ENCODE measurements at places on chromosomes 1 and 21.
A peak's percentile ranks its signal among the peaks of the same experiment; 100 is the strongest.

DNA sequence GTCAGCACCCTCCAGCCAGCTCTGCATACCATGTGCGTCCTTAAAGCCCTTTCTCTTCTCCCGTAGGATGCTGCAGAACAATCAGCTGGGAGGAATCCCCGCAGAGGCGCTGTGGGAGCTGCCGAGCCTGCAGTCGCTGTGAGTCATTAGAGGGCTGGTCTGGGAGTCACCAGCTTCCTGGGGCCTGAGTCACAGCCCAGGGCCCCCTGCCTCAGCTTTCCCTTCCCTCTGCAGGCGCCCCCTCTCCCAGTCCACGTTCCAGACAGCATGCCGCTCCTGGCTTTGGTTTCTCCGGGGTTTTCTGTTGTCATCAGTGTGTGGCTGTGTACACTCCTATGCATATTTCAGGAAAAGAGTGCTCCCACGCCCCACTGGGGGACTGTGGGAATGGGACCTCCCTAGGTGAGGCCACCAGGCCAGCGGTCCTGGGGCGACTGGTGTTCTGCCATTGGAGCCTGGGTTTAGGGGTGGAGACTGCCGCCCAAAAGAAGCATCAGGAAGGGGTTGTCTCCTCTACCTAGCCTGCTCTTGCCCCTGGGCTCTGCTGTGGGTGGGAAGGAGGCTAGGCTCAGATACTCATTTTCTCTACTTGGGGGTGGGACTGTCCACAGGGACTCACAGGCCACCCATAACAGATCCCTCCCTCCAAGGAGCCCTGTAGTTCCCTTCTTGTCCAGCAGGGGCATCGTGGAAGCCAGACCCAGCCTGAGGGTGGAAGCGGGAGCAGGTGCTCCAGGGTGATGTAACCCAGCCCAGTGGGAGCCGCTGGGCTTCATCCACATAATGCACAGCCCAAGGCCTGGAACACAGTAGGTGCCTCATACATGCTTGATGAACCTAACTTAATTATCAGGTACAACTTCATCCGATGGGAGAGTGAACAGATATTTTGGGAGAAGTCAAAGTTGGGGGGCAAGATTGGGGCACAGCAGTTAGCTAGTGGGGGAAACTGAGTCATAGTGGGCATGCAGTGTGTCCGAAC lies 42.5 kb downstream of the LGR6 start:
- DNase-seq: no peak

- DNase-seq: no peak
Observed at GRCh38 chr1:159936273-159936904, 9.0 kb downstream of the IGSF9 start.

DNA sequence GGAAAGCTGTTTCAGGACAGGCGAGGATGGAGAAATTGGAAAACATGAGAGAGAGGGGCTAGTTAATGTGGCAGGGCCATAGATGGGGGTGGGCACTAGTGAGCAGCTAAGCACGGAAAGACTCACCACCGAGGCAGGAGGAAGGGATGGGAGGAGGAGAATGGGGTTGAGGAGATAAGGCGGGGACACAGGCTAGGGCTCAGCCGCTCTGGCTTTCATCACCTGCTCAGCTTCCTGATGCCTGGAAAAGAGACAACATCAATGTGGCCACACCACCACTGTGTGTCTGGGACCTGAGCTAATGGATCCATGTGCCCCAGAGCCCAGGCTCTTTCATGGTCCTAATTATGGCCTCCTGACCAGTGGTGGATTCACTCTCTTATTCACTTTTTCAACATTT lies 27.6 kb downstream of the PMVK start:
- no peak for DNase-seq

GRCh38 chr1:62539028-62539447 lies 58.3 kb upstream of the ANGPTL3 start:
- DNase-seq: no peak

GRCh38 chr1:1616045-1616790 lies 918 bp downstream of the MIB2 start:
- peak; percentile 11 for DNase-seq

DNA sequence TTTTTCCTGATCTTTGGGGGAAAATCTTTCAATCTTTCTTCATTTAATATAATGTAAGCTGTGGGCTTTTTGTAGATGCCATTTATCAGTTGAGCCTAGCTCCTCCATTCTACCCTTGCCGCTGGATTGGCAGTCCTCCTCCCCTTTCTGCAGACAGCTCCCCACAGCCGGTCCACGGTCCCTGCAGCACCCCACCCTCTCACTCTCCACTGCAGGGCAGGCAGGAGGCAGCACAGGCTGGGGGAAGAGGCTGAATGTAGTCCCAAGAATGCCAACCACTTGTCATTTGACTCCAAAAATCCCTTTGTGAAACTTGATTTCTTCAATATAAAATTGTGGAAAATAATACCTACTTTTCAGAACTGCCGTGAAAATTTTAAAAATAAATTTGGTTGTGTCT lies 96.7 kb downstream of the SYT2 start:
- no peak for DNase-seq

DNA sequence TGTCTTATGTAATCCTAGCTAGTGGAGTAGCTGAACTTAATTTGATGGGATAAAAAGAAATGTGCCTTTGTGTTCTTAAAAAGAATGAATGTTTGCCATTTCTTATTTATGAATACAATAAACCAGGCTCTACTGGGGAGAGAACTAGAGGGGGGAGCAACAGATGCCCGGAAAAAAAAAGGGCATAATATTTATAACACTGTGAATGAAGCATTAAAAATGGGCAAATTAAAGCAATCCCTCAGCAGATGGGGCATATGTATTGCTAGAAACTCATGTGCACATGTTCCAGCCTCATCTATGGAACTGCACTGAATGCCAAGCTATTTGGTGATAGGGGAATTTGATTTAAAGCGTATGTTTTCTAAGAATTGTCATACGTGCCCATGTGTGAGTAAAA lies 42.3 kb upstream of the KCNJ6 start:
- no peak for DNase-seq

DNA sequence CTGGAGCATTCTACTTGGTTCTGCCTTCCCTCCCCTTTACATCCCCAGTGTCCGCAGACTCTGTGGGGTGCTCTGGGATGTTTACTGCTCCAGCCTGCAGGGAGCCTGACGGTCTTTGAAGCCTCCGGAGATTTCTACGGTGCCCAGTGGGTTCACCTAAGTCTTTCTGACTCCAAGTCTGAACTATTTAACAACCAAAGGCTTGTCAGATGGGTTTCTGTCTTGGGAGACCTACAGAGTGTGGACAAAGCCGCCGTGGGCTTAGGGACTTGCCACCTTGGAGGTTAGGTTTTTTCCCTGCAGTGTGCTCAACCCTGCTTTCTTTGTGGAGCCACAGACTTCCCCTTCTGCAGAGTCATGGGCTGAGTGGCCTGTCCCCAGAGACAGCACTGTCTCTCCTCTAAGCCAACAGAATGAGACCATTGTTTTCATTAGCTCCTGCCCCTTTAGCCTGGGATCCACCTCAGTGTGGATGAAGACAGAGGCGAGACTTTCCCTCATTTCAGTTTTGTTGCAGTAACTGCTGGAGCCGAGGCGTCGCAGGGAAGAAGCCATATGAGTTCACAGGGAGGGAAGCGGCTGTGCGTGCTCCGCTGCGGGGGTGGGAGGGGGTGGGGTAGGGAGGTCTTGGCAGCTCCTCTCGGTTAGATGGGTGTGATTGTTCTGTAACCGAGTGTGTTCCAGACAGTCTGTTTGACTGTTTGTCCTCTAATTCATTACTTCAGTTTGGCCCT lies 120.7 kb downstream of the CNIH3 start:
- peak; percentile 71 for DNase-seq

DNA sequence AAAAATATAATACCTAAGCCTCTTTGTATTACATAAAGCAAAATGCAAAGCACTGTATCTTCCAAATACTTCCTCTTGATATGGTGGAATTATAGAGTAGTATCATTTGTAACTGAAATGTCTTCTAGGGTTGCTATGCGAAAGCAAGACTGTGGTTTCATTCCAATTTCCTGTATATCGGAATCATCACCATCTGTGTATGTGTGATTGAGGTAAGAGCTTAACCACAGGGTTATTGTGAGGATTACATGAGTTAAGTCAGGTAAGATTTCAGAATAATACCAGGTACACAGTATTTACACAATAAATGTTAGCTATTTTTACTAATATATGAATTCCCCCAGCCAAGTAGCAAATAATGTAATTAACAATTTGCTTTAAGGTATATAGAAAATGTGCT lies 24.7 kb downstream of the CD53 start:
- DNase-seq: no peak

GRCh38 chr1:41383094-41383852 lies 22.0 kb downstream of the FOXO6 start:
- DNase-seq: no peak

- DNase-seq: peak; percentile 77
Observed at GRCh38 chr1:178532392-178532791, 19.5 kb downstream of the TEX35 start.

GRCh38 chr1:82108843-82109242 lies 308.1 kb downstream of the ADGRL2 start:
- DNase-seq: no peak

GRCh38 chr1:101915597-101915996 lies 81.1 kb downstream of the OLFM3 start:
- no peak for DNase-seq

DNA sequence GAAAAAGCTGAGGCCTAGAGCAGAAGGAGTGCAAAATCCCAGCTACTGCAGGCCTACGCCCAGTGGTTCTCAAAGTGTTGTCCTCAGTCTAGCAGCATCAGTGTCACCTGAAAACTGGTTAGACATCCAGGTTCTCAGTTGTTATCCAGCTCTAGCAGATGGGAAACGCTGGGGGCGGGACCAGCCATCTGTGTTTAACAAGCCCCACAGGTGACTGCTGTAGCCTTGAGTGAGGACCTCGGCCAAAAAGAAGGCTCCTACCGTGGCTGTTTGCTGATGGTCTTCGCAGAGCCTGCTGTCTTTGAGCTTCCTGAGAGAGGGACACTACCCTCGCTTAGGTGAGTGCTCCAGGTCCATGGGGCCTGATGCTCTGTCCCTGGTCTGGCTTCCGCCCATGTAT lies 69.7 kb downstream of the LRRN2 start:
- DNase-seq: no peak

DNA sequence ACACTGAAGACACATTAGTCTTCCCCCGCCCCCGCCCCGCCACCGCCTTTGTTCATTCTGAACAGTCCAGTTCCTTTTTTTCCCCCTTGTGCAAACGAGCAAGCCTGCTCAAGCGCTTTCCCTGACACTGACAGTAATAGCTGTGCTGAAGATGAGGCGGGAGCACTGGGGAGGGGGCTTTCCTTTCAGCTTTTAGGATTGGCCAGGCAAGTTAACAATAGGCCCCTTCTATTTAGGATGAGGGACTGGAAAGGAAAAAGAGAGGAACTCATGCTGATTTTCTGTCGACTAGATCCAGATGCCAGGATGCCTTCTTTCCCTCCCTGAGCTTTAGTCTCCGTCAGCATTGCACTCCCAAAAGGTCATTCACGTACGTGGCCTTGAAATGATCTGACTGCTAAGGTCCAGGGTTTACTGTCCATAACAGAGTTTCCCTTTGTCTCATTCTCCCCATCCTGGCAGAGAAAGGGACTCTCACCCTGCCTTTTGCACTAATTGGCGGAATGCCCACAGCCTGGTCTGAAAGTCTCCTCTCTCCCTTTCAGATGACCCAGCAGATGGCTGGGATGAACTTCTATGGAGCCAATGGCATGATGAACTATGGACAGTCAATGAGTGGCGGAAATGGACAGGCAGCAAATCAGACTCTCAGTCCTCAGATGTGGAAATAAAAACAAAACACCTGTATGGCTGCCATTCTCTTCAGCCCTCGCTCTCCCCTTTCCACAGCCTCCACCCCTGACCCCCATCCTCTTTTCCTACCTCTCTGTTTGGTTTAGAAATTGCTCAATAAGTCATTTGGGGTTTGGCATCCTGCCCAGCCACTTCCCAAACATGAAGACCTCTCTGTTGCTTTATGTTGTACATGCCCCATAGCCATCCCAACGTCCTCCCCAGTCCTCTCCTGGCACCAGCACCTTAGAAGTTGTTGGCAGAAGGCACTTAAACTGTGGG lies 28.6 kb upstream of the ZFP69B start:
- DNase-seq: peak; percentile 80

- DNase-seq: no peak
Observed at GRCh38 chr1:227397354-227397978, 79.2 kb upstream of the CDC42BPA start.

DNA sequence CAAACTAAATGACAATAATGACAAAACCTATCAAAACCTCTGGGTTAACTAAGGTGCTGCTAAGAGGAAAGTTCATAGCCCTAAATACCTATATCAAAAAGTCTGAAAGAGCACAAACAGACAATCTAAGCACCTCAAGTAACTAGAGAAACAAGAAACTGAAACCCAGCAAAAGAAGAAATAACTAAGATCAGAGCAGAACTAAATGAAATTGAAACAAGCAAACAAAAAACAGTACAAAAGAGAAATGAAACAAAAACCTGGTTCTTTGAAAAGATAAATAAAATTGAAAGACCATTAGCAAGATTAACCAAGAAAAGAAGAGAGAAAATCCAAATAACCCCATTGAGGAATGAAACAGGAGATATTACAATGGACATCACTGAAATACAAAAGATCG lies 44.8 kb upstream of the KIAA0040 start:
- DNase-seq: no peak

DNA sequence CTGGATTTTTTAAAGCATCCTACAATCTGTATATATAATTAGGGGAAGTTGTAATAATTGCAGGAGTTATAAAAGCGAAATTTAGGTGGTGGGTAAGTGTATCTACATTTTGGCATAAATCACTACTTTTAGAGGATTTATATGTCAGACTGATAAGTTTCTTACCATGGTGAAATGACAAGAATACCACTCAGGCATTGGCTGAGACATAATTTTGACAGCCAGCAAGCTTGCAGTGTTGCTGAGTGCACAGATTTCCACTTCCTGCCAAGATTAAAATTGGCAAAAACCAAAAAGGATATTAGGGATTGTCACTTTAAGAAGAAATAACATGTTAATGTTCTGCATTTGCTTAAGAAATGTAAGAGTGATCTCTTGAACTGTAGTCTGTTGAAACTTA lies 28.2 kb downstream of the NFIA start:
- DNase-seq: no peak

DNA sequence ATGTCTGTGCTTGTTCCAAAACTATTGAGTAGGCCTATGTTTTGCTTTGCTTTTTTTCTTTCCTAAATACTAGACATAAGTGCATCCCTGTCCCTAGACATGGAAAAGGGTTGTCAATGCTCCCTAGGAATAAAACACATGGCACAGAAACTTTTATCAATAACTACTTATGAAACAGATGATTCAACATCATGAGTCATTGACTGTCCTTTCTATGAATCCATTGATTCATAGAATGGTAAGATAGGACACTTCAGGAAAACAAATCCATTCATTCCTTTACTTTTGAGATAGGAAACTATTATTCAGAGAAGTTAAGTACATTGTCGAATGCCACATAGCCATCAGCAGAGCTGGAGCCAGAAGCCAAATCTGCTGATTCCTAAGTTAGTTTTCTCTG lies 147.5 kb downstream of the TSEN15 start:
- DNase-seq: no peak

- DNase-seq: peak; percentile 31
Observed at GRCh38 chr1:940107-941014, 16.6 kb downstream of the SAMD11 start.

DNA sequence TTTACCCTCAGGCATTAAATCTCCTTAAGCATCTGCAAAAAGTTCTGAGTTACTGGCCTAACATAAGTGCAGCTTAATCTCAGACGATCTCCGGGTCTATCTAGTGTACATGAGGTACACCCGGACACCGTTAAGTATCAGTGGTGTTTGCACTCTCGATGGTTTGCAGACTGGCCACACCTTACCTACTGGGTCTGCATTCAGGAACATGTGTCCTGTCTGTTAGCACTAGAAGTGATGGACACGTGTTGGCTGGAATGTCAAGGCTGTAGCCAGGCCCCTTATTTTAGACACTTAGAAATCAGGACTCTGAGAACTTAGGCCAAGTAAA lies 783 bp upstream of the AGL start:
- DNase-seq: no peak
